ENCODE measurements at places on chromosomes 5 and 9. TPM values are rescaled to one million over a fixed set of nuclear protein-coding genes. Genes with fewer than 3 reads are reported as not detected.

SOX30 gene
- not detected for total RNA-seq

HMHB1 gene
- total RNA-seq = not detected

NDOR1 gene
- not detected for total RNA-seq

SGCD gene
- total RNA-seq = 3.4 TPM

TYRP1 gene
- not detected for total RNA-seq

FIBCD1 gene
- total RNA-seq = 0.29 TPM

IL4 gene
- total RNA-seq = not detected

PCDHA10 gene
- under 0.01 TPM for total RNA-seq

CENPK gene
- total RNA-seq = 0.77 TPM

Data from uterus (tissue), 4 donors.